ENCODE measurements at places on chromosomes 5 and 9.

DNA sequence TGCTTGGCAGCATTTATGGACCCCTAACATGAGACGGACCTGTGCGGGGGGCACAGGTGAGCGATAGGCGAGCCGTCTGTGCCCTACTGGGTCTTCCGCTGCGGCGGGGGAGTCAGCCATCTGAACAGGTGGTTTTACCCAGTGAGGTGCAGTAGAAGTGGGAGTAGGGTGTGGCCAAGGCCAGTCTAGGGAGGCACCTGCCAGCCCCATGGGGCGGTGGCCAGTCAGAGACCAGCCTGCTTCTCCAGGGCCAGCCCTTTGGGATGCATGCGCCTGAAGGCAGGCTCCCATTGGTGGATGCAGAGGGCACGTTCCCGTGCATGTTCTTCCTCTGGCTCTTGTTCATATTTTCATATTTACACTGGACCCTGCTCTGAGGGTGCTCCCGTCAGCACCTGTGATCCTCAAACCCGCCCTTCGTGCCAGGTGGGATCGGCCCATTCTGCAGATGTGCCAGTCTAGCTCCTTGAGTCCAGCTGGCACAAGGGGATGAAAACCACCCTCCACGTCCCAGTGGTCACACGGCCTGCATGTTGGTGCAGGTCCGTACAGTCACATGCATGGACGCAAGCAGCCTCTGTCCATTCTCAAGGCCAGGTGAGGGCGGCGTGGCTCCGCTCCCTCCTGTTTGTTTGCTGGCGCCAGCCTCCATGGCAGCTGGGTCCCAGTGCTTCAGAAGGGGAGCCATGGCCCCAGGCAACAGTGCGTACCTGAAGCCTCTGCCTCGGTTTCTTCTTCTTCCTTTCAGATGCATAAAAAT, 9.0 kb downstream of the COL5A1 start:
- DNase-seq = no peak

DNA sequence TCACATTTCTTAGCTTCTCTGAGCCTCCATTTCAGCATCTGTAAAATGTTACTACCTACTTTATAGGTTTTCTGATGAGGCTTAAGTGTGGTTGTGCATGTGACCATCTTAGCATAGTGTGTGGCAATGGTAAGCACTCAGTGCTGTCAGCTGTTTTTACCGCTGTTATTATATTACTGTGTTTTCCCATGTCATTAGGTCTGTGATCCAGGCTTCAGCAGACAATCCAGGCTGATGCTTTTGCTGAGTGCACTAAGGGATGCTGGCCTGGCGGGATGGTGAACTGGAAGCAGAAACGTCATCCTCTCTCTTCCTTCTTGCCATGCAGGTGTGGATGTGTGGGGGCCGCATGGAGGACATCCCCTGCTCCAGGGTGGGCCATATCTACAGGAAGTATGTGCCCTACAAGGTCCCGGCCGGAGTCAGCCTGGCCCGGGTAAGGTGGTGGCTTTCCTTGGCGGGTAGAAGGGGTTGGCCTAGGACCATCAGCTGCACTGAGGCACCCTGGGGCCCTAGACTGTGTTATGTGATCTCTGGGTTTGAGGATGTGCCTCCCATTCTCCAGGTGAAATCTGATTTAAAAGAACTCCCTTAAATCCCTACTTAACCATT, 41.9 kb upstream of the SAP30L start:
- no peak for DNase-seq

GRCh38 chr5:36710039-36710438, 103.6 kb downstream of the SLC1A3 start:
- DNase-seq = no peak

GRCh38 chr9:7146582-7146981, 388.8 kb downstream of the KDM4C start:
- no peak for DNase-seq

- no peak for DNase-seq
Observed at GRCh38 chr5:15835514-15835913, 335.5 kb downstream of the FBXL7 start.

GRCh38 chr9:33737811-33738606, 57.4 kb upstream of the PRSS3 start:
- DNase-seq = no peak

DNA sequence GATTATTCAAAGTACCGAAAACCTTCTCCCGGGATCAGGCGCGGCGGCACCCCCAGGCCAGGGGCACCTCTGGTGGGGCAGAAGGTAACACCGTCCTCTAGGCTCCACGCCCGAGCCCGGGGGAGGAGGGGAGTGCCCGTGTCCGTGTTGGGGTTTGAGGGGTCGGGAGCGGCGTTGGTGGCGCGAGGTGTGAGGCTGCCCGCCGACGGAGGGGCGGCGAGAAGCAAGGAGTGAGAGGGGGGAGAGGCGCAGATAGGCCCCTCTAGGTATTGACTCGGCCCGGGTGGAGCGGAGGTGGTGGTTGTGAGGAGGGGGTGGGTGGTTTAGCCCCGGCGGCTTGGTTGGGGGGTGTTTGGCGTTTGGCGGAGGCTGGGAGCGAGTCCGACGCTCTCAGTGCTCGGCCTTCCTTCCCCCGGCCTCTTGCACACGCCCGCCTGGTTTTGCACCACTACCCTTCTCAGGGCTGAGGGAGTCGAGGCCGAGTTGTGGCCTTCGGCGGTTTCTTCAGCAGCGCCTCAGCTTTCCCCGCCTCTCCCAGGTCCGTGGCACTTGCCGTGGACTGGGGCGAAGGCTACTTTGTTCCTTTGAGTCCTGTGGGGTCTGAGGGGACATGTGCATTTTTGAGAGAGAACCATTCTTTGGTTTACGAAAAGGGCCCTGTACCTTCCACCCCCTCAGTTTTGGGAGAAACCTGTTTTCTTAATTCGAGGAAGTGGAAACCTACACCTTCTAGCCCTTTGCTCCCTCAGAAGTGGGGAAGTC, 450 bp downstream of the GPBP1 start:
- DNase-seq = no peak

DNA sequence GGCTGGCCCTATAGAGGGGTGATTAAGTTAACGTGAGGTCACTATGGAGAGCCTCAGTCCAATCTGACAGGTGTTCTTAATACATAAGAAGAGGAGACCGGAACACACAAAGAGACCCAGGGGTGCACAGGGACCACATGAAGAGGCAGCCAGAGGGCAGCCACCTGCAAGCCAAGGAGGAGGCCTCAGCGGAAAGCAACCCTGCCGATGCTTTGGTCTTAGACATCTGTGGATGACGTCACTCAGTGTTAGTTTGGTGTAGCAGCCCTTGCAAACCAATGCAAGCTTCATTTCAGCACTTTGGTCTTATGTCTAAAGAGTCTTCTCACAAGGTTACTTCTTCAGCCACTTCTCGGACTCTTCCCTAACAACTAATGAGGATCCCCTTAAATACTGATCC, 47.6 kb upstream of the GRHPR start:
- DNase-seq = no peak

GRCh38 chr5:119385536-119386128, 29.8 kb downstream of the TNFAIP8 start:
- no peak for DNase-seq

DNA sequence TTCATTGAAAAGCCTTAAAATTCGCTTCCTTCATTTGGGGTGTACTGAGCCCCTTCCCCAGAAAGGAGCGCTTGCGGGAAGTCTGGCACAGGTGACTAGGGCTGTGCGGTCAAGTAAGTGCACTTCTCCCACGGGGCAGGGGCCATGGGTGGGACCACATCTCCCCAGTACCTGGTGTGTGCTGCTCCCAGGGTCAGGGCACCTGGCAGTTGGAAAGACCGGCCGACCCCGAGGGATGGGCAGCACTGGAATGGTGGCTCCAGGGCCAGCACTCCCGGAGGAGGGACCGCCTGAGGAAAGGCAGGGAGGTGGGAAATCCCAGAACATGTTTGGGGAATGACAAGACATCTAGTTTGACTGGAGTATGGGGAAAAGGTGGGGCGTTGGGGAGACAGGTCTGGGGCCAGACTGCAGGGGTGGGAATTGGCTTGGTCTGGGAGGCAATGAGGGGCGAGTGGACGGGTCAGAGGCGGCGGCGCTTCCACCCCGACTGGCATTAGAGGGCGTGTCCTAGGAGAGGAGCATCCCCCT, 727 bp upstream of the GLIPR2 start:
- DNase-seq = no peak

DNA sequence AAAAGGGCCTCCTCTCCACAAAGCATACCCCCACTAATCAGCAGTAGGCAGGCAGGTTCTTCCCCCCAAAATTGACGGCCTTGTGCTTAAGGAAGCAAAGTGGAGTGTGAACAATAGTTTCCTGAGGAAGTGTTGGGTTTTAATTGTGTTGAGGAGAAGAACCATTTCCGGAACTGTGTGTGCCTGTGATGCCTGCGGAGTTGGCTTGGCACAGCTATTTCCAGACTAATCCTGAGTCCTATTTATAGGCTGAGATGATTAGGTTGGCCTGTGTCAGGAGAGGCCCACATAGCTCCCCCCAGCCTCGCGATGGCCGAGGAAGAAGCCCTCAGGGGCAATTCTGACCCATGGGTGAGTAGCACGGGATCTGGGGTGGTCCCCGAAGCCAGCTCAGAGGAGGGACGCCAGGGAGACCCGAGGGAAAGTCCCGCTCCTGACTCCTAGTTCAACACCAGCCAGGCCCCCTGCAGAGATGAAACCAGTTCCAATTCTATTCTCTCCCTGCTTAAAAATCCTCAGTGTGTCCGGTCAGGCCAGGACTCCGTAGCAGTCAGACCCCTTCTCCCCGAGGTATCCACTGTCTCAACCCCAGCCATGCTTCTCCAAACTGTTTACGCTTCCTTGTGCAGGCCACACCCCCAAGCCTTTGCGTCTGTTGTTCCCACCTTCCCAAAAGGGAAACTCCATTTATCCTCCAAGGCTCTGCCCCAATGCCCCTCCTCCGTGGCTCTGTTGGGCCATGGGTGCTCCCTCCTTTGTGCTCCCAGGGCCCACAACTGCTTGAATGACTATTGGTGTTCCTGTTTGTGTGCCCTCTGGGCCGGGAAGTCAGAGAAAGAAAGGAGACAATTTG, 18.1 kb downstream of the GSN start:
- DNase-seq = no peak

DNA sequence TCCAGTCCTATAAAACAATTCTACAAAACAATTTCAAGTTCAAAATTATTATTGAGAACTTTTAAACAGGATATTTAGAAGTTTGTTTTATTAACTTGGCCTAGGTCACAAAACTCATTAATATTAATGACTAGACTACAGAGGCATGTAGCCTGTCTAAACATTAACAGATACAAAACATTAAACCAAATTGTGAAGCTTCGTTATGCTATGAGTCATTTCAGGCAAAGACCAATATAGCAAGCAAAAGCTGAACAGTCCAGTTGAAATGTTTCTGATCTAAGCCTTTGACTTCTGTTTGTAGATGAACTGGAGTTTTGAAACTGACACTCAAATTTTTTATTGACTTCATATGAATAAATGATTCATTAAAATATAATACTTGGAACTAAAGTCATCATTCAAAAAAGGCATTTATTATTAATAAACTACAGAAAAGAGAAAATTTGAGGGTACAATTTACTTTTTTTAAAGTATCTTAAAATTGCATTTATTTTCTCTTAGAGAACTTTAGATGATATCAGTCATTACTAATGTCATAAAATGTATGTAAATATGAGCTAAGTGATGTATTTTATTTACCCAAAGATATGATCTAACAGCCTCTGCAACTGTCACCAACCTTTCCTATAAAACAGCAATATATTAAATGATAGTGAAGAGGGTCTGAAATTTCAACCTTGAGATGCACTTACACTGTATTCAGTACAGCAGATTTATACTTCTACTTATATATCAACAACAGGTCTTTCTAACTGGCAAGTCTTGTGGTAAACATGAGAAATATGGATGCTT, 188.8 kb downstream of the COMMD10 start:
- DNase-seq = no peak

DNA sequence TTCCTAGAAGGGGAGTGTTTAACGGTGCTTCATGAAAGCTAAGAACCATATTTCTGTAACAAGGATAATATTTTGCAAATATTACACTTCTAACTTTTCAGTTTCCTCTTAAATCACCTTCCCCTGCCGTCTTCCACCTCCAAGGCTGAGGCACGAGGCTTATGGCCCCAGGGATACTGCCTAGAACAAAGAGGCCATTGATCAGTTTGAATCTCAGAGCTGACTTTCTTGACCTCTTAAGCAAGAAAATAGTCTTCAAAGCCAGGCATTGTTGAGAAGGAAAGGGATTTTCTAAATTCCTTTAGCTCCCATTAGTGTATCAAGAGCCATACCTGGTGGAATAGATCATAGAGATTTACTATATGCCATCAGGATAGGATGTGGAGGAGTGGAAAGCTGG, 566.2 kb downstream of the BNC2 start:
- no peak for DNase-seq

DNA sequence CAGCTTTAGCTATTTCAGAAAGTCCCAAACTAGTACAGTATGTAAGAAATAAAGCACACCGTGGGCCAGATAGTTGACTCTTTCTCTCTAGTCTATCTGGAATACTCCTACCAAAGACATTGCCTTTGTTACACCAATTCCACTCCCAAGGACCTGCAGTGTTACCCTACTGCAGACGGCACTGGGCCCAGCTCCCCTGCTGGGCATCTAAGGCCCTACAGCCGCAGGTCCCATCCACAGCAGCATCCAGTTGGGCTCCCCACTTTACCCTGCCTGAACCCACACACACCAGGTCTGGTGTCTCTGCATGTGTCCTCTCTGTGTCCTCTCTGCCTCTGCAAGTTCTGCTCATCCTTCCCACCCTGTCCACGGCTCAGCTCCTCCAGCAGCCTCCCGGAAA, 22.5 kb downstream of the TNIP1 start:
- no peak for DNase-seq

GRCh38 chr5:1080432-1080831, 31.4 kb downstream of the SLC12A7 start:
- DNase-seq = no peak

DNA sequence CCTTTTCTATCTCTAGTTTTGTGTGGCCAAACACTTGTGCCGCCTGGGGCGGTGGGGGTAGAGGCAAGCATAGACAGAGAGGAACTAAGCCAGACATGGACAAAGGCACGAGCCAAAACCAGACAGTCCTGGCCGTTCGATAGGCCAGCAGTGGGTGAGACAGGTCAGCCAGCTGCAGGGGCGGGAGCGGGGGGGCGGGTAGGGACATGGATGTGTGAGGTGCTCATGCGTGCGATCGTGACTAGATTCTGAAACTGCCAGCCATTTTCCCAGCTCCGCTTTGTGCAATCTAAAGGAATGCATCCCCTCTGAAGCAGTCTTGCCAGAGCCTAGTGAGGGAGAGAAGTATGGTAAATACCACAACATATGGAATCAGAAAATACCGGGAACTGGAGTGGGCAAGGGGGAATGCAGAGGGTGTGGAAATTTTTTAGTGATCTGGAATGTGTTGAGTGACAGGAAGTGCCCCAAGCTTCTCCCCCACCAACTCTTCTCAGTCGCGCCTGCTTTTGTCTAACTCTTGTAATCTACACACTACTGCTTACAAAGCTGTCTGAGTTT, 111.9 kb downstream of the NR6A1 start:
- peak; percentile 20 for DNase-seq
